ENCODE measurements at places on chromosomes 6 and 20.

DNA sequence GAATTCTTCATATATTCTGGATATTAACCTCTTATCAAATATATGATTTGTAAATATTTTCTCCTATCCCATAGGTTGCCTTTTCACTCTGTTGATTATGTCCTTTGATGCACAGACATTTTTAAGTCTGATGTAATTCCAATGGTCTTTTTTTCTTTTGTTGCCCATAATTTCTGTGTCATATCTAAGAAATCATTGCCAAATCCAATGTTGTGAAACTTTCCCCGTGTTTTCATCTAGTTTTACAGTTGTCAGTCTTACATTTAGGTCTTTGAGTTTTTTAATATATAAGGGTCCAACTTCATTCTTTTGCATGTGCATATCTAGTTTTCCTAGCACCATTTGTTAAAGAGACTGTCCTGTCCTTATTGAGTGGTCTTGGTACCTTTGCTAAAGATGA, 111.5 kb downstream of the SESN1 start:
- DNase-seq = no peak

- no peak for DNase-seq
Measured at GRCh38 chr6:3009930-3010329, 10.2 kb downstream of the NQO2 start.

DNA sequence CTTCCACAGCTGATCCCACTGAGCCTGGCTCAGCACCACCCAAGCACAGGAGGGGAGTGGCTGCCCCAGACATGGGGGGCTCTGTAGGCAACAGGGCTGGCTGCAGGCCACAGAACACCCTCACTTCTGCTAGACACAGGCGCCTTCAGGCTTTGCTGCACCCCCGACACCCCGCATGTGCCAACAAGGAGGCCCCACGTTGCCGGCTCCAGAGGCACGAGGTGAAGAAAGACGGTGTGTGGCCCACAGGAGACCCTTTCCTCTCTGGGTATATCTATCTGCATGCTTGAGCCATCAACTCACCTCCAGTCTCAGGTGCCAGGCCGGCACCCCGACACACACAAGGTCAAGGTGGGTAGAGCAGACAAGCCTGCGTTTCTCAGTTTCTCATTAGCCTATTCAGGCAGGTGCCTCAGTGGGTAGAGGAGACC, 158.3 kb downstream of the DLL1 start:
- DNase-seq = peak; percentile 12

DNA sequence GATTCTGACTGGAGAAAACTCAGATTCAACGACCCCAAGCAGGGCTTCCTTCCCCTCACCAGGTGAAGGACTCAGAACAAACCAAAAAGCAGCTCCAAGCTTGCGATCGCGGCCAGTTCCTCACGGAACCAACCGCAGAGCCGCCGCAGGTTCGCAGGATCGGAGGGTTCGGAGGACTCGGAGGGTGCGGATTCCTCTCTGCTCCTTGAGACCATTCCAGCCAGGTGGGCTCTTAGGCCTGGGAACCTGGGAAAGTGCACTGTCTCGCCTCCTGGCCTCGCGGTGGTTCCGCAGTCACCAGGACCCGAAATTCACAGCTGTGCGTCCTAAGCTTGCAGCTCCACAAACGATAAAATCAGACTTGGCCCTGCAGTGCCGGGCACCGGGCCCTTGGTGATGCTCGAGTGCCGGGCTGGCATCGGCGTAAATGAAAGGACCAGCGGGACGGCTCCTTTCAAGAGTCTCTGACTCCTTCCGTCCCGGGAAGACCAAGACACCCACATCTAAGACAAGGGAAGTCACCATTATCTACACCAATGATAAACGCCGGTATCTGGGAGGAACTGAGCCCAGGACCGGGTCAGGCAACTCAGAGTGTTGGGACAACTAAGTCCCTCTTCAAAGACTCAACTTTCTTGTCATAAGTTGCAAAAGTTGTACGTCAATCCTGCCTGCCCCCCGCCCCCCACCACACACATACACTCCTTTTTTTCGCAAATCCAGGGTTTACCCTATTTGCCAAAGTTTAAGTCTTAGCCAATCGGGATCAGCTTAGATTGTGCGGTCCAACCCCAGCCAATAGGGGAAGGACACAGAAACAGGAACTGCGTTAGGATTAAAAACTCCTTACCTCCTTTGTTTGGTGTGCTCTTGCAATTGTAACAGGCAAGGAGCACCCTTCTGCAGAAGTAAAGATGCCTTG, 69.8 kb upstream of the PRSS16 start:
- DNase-seq = peak; percentile 88

GRCh38 chr6:112595841-112596240, 248.7 kb downstream of the RFPL4B start:
- DNase-seq = no peak

- DNase-seq = no peak
Measured at GRCh38 chr20:8155229-8155628, 23.2 kb downstream of the PLCB1 start.

DNA sequence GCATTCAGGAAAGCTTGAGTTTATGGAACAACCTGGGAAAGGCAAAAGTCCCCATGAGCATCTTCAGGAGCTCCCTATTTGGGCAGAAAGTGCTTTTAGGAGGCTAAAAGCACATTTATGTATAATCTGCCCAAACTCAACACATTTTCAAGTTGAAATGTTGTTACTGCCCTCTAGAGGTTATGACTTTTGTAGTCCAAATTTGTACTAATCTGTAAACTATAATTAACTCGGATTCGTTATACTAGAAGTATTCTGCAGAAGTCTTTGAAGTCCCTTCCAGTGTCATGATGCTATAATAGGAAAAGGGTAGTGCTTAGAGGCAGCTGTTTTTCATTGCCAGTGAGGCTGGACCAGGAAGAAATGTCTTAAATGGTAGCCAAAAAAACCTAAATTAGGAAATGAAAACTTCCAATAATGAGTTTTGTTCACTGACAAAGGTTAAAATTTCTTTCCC, 44.8 kb upstream of the EMILIN3 start:
- DNase-seq = no peak

GRCh38 chr6:89198235-89198634, 18.9 kb downstream of the GABRR1 start:
- DNase-seq = no peak

DNA sequence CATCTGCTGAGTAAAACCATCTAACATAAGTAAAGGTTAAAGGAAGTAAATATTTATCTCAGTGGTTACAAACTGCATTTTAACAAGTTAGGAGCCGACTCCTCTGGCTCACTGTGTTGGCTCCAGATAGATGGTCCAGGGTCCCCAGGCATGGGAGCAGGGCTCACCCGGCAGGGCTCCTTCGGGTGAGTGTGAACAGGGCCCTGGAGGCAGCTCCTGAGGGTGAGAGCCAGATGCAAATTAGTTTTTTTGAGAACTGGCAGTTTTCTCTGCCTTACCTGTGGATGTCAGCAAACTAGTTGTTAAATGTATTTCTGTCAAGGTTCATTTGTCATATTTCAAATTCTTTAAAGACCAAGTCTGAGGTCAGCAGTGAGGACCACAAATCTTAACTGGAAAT, 21.5 kb downstream of the TPBG start:
- no peak for DNase-seq

DNA sequence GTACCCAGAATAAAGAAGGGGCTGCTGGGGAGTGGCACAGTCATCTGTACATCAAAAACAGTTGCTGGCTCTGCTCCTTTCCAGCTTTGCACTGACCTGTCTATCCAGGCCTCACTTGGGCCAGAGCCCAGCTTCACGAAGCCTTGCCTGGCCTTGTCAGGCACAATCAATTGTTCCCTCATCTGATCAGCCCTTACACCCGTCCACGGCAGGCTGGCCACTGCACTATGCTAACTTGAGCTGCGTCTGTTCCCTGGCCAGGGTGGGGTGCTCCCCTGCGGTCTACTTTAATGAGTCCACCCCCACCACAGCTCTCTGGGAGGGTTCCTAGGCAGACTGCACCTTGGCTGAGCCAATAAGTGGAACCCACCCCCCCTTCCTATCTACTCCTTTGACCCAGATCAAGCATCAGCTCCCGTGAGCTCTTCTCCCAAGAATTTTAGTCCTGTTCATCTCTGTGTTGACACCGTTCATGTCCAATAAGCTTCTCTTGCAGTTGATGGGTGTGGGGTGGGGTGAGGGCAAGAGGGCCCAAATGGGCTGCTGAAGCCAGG, 74.3 kb upstream of the MLN start:
- DNase-seq = no peak

GRCh38 chr20:3067139-3068014, 4.0 kb upstream of the OXT start:
- no peak for DNase-seq

DNA sequence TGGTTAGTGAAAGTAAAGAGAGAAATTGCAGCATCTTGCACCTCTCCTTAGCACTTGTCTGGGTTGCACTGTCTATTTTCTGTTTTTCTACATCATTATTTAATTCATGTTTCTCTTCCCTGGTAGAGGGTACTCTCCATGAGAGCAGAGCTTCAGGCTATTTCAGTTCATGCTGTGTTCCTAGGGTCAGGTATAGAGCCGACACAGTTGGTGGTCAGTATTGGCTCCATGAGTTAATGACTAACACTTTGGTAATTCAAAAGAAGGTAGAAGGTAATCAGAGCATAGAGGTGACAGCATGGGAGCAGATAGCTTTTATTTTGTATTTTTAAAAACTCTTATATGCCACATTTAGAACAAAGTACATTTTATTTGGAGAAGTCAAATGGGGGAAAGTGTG, 42.7 kb downstream of the RIMS1 start:
- DNase-seq = no peak

GRCh38 chr6:137549106-137549505, 54.9 kb upstream of the OLIG3 start:
- DNase-seq = no peak

- no peak for DNase-seq
Measured at GRCh38 chr20:63232235-63233060, 3.3 kb upstream of the BIRC7 start.

DNA sequence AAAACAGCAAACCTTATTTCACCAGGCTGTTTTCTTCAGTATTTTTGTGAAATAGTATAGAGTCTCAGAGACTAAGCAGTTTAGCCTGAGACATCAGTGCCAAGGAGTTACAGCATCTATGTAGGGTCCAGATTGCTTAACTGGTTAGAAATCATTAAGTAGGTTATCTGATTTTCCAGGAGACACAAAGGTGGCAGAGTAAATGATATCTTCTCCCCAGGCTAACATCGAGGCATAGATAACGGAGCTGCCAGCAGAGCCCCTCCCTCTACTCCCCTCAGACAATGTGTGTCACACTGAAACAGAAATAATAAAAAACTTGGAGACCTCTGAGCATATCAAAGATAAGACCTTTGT, 473.0 kb upstream of the CITED2 start:
- DNase-seq = no peak

DNA sequence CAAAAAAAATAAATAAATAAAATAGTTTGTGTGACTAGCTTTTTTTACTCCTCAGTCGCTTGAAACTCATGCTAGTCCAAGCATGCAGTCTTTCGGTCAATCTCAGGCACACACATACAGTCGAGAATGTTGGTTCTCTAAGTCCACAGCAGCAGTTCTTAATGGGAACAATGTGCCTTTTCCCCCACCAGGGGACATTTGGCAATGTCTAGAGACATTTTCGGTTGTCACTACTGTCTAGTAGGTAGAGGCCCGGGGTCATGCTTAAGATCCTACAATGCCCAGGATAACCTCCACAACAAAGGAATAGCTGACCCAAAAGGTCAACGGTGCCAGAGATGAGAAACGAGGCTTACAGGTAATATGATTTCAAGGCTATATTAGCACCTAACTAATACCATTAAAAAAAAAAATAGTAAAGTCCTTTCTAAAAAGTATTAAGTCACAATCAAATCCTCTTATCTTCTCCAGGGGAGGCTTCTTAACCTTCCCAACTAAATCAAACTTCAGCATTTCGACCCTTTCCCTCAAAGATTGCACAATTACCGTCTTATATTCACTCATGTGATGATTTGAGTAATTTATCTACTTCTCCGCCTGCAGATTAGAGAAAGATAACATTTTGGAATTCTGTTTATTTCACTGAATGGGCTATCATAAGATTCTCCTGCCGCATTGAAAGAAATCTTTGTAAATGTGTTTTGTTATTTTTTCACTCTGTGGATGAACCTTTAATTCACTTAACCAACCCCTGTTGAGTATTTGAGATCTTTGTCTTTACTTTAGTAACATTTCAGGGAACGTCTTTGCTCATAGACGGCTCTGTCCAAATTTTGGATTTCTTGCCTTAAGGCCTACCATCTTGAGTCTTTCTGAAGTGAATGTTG, 8.1 kb upstream of the SALL4 start:
- no peak for DNase-seq
